ENCODE measurements at places on chromosomes 1 and 21.

DNA sequence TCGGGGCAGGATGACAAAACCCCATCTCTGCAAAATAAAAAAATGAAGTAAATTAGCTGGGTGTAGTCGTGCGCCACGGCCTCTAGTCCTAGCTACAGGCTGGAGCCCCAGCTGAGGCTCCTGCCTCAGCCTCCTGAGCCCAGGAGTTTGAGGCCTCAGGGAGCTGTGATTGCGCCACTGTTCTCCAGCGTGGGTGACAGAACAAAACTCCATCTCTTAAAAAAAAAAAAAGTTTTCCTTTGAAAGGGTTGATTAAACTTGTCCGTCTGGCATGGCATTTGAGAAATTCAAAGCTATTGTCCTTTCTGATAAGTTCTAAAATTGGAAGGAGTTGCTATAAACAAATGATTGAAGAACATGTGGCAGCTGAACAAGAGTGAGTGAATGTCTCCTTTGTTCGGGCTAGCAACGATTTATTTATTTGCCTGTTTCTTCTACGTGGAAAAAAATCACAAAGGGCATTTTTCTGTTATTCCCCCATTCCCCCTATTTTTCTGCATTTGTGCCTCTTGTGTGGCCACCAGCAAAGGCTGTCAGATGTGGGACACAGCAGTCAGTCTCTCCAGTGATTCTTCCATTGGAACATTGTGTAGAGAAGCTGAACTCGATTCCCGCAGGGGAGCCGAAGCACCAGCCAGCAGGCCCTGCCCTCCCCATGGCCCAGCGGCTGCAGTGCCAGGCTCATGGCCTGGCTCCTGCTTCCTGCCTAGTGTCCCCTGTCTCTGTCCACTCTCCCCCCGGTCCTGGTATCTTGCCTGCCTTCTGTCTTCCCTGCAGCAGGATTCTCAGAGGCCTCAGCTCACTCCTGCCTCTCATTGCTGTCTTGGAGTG lies 21.5 kb upstream of the PWP2 start:
- no peak for DNase-seq

- DNase-seq, result no peak
These were observed 550.6 kb downstream of the PTBP2 start for GRCh38 chr1:97271916-97272788.

DNA sequence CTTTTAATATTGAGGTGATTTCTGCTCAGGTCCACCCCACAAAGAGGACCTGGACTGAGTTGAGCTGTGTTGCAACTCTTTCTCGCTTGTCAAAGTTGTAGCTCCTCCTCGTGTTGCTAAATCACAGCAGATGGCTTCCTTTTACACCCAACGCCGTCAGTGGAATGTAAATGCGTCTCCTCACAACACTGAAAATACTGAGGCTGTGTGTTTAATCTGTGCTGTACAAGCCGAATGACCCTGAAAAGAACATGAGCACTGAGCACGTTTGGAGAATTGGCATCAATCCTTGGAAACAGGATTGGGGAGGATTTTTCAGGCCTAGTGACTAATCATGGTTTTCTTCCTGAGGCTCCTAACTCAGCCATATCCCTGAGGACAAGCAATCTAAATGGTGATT lies 196.0 kb downstream of the CRB1 start:
- no peak for DNase-seq

DNA sequence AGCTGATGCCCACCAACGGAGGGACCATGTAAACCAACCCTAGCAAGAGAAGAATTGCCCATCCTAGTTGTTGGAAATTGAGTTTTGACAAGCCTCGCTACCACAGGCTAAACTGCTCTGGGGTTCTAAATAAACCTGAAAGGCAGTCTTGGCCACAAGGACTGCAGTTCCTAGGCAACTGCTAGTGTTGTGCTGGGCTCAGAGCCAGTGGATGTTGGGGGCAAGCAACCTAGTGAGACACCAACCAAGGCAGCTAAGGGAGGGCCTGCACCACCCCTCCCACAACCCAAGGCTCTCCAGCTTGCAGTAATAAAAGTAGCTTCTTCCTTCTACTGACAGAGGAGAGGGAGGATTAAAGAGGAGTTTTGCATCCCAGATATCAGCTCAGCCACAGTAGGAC lies 102.4 kb upstream of the PKN2 start:
- no peak for DNase-seq

- DNase-seq, result no peak
These were observed 114.6 kb upstream of the ATP1B1 start for GRCh38 chr1:168991667-168992475.

GRCh38 chr1:218402786-218403120 lies 57.6 kb downstream of the TGFB2 start:
- DNase-seq, result no peak

DNA sequence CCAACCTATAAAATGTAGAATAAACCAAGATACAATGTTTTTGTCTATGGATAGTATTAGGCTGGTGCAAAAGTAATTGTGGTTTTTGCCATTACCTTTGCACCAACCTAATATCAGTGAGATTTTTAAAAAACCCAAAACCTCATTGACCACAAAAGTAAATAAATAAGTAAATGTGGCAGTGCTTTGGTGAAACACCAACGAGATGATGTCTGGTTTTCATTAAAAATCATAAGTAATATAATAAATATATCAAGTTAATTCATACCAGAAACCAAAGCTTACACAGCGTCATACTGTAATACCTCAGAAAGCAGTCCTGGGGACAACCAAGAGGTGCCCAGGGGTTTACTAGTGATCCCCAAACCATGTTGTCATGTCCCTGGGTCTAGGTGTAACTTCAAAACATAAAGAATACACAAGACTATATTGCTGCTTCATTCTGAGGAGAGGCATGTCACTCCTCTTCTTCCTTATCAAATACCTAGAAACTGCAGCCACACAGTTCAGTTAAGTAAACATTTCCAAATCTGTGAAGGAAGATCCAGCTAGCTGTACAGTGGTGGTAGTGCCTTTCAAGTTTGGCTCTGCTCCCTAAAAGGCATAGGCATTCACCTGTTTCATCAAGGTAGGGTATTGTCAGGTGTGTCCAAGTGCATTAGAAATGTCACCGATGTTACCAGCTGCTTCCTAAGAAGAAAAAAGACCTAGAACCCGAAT lies 51.6 kb upstream of the ZC3H11B start:
- no peak for DNase-seq

DNA sequence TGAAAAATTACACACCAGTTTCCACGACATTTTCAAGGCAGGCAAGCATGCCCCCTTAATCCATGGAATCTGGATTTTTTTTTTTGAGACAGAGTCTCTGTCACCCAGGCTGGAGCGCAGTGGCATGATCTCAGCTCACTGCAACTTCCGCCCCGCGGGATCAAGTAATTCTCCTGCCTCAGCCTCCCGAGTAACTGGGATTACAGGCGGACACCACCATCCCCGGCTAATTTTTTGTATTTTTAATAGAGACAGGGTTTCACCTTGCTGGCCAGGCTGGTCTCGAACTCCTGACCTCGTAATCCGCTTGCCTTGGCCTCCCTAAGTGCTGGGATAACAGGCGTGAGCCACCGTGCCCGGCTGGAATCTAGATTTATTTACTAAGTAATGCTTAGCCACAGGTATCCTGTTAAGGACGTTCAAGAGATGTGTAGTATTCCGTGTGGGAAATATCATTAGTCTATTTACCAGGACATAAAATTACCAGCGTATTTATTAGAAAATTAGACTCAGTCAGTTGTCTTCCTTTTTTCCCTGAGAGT lies 2.5 kb downstream of the IFI44 start:
- no peak for DNase-seq

- DNase-seq, result no peak
These were observed 288.9 kb downstream of the LRRIQ3 start for GRCh38 chr1:73909043-73909562.
